ENCODE measurements at places on chromosomes 11 and 22.

DNA sequence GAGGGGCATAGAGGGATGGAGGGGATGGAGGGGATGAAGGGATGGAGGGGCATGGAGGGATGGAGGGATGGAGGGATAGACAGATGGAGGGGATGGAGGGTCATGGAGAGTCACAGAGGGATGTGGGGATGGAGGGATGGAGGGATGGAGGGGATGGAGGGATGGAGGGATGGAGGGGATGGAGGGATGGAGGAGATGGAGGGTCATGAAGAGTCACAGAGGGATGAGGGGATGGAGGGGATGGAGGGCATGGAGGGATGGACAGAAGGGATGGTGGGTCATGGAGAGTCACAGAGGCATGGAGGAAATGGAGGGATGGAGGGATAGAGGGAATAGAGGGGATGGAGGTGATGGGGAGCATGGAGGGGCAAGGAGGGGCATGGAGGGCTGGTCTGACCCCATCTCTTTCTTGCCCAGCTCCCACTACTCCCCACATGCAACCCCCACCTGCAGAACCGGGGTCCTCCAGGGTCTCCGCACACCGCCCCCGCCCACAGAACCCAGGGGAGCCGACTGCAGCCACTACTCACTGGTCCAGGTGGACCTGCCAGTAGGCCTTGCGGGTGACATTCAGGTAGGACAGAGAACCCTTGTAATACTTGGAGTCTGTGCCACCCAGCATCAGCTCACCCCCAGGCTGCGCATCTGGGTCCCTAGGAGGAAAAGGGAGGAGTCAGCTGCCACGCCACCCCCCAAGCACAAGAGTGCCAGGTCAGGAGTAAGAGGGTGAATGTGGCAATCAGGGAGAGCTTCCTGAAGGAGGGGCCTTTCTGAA is 4.2 kb upstream of the IFITM10 start:
- DNase-seq: no peak

DNA sequence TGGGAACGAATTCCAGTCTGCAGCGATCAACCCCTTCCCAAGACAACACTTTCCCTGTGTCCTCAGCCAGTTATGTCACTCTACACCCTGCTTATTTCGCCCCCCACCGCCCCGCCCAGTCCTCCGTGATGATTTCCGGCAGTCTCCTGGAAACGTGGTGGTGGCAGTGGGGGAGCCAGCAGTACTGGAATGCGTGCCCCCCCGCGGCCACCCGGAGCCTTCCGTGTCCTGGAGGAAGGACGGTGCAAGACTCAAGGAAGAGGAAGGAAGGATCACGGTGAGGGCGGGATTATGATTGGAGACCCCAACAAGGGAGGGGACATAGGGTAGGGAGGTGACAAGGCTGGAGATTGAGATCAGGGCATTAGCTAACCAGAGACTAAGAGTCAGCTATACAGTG is 4.1 kb downstream of the ROBO3 start:
- DNase-seq: no peak

- no peak for DNase-seq
Measured at GRCh38 chr11:68381716-68382115, 69.3 kb downstream of the LRP5 start.

GRCh38 chr22:42711895-42712837 is 8.5 kb downstream of the A4GALT start:
- DNase-seq: no peak

DNA sequence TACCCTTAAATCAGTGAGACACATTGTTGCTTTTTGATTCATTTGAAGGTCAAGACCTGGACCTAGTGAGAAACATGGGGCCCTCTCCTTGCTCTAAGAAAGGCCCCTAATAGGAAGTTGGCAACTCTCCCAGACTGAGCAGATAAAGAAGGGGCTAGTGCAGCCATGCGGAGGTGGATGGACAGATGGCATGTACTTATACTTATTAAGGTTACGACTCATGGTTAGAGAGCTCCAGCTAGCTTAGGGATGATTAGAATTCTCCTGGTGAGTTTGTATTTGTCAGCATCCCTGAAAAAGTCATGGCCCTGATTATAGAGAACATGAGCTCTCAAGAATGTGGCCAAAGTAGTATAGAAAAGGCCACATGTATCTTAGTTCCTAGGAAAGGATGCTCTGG is 112.1 kb upstream of the BDNF start:
- no peak for DNase-seq

DNA sequence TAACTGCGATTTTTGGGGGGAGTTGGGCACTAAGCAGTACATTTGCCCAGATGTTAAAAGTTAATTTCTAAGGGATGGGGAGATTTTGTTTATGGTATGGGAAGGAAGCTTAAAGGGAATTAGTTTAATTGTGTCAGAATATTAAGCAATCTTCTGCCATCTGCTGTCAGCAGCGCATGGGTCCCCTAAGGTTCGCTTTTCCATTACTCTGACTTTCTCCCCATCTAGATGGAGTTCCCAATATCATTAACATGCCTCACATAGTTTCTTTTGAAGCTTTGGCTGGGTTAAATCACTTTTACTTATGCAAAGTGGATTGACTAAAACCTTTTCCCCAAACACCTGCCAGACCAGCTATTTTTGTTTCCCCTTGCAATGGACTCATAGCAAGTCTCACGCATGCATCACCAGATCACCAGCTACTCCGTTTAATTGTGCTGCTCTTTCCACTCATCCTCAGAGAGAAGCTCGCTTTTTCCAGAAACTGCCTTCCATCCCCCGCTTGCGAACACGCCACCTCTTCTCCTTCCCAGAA is 172.7 kb downstream of the FAT3 start:
- DNase-seq: no peak

GRCh38 chr11:21768388-21768787 is 424.5 kb upstream of the ANO5 start:
- DNase-seq: no peak

DNA sequence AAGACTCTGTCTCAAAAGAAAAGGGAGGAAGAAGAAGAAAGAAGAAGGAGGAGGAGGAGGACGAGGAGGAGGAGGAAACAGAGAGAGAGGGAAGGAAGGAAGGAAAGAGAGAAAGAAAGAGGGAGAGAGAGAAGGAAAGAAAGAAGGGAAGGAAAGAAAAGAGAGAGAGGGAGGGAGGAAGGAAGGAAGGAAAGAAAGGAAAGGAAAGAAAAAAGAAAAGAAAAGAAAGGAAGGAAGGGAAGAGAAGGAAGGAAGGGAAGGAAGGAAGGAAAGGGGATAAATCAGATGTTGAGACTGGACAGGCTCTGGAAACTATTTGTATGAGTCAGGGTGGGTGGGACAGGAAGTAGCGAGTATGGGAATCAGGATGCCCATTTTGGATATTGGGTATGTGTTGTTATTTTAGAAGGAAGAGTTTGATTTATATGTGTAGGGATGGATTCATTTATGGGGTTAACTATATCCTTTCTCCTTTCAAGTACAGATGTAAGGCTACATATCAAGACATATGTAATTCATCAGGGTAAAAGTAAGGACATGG is 6.0 kb upstream of the RPL3 start:
- no peak for DNase-seq

- no peak for DNase-seq
Measured at GRCh38 chr22:28096161-28096560, 177.1 kb upstream of the PITPNB start.

DNA sequence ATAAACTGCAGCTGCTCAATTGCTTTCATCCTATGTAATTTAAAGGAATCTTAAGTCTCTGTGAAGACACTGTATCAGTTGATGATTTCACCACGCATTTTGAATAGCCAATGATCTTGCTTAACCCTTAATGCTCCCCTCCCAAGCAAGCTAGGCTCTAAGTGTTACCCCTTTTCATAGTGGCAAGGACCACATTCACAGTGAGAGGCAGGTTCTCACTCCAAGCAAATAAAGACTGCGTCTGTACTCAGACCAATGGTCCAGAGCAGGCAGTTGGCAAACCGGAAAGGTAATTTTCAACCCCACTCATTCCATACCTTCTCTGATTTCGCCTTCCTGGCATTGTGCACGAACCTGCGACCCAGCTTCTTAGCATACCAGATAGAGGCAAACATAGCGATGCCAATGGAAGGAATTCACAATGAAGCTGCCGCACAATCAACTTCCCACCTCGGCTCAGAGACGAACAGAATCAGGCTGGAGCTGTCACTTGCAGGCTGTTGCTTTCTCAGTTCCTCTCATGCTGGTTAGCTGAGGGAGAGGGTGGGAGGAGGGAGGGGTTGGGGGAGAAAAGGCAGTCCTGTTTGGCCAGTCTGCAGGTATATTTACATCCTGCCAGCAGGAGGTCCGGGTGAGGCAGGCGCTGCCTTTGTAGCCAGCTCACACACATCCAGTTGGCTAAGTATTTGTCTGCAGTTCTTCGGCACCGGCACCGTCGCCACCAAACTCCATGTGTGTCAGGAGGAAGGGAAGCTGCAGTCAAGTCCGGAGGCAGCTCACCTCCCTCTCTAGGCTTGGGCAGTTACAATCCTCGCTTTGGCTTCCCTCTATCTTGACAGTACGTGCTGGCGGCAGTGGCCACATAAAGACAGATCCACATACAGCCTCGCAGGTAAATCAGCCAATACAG is 1151.2 kb upstream of the CCDC90B start:
- no peak for DNase-seq

DNA sequence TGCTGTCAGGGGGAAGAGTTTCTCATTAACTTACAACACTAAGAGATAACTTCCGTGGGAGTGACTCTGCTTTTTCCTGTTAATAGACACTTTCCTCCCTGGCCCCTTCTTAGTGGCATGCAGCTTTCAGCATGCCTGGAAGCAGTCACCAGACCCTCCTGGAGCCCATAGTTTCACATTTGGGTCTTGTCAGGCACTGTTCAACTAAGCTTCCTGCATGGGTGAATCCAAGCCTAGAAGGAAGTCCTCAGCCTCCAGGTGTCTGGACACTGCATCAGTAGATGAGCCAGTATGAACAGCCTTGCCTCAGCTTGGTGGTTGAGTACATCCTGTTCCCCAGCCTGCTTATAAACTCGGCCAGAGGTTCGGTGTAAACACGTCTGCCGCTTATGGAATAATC is 68.1 kb downstream of the PPP6R3 start:
- no peak for DNase-seq

DNA sequence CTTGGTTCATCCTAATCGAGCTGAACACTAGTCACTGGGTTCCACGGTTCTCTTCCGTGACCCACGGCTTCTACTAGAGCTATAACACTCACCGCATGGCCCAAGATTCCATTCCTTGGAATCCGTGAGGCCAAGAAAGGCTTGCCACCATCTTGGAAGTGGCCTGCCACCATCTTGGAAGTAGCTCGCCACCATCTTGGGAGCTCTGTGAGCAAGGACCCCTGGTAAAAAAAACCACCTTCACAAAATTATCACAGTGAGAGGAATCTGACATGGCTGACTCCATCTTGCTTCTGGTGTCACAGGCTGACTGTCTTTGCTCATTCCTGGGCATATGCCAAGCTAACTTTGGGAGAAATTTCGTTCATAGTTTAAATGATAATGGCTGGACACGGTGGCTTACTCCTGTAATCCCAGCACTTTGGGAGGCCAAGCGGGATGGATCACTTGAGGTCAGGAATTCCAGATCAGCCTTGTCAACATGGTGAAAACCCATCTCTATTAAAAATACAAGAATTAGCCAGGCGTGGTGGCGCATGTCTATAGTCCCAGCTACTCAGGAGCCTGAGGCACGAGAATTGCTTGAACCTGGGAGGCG is 18.9 kb upstream of the KCTD14 start:
- DNase-seq: no peak

DNA sequence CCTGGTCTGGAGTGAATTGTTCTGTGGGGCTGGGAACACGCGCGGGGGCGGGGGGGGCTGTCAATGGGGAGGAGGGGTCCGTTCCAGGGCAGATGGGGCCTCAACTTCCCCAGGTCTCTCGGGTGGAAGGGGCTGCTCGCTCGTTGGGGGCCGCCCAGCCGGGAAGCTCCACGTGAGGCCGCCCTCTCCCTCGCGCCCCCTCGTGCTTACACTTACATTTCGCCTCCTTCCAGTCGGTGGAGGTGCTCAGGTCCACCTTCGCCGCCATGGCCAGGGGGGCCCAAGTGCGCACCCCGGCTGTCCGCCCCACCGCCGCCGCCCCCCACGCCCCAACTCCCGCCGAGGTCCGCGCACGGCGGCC is 452 bp downstream of the MACROD1 start:
- no peak for DNase-seq

Measured in stimulated activated CD8-positive, alpha-beta memory T cell treated with anti-CD3 and anti-CD28 coated beads, Interleukin-7, amount 100 ng/mL, for 1 hour (primary cell).